Pulmonary artery endothelial cell (primary cell): ENCODE measurements at places on chromosomes 4 and X. TPM values are rescaled to one million over a fixed set of nuclear protein-coding genes. Genes with fewer than 3 reads are reported as not detected.

SPANXD gene
- total RNA-seq, result not detected in 2 replicates

PDZD4 gene
- total RNA-seq, result 0.20 and 0.25 TPM in 2 replicates

IL2 gene
- not detected in 2 replicates for total RNA-seq

NXF2B gene
- total RNA-seq, result not detected in 2 replicates

DCHS2 gene
- 0.07 TPM in 1 of 2 replicates, not detected in the other for total RNA-seq

PTCHD1 gene
- total RNA-seq, result under 0.01 TPM in 1 of 2 replicates, not detected in the other

TSPAN6 gene
- 43.8 and 60.5 TPM in 2 replicates for total RNA-seq

ASB9 gene
- 9.2 and 21.0 TPM in 2 replicates for total RNA-seq

SERPINA7 gene
- total RNA-seq, result not detected in 2 replicates

FGB gene
- total RNA-seq, result not detected in 2 replicates

SLC34A2 gene
- total RNA-seq, result not detected in 2 replicates

SLC35A2 gene
- 11.6 and 13.5 TPM in 2 replicates for total RNA-seq

FATE1 gene
- not detected in 2 replicates for total RNA-seq

BEX2 gene
- total RNA-seq, result 0.67 and 0.86 TPM in 2 replicates

WFS1 gene
- 18.9 and 21.4 TPM in 2 replicates for total RNA-seq

SPATA4 gene
- total RNA-seq, result not detected in 2 replicates

SMARCA1 gene
- 31.5 and 31.9 TPM in 2 replicates for total RNA-seq

CT47B1 gene
- not detected in 2 replicates for total RNA-seq

ODAPH gene
- total RNA-seq, result not detected in 2 replicates

SPANXC gene
- total RNA-seq, result not detected in 2 replicates

GAGE12F gene
- total RNA-seq, result not detected in 2 replicates

TFE3 gene
- 21.0 and 29.5 TPM in 2 replicates for total RNA-seq

UGT2A3 gene
- total RNA-seq, result not detected in 2 replicates

ADAMTS3 gene
- 5.2 and 5.7 TPM in 2 replicates for total RNA-seq

MBTPS2 gene
- 6.0 and 6.3 TPM in 2 replicates for total RNA-seq

ARMCX1 gene
- total RNA-seq, result 30.7 and 42.7 TPM in 2 replicates

ENAM gene
- not detected in 2 replicates for total RNA-seq

SOX3 gene
- total RNA-seq, result not detected in 2 replicates

SHROOM3 gene
- 3.3 and 8.1 TPM in 2 replicates for total RNA-seq

SH3TC1 gene
- 145 and 203 TPM in 2 replicates for total RNA-seq

IRAK1 gene
- 93.2 and 98.0 TPM in 2 replicates for total RNA-seq

VCX2 gene
- not detected in 2 replicates for total RNA-seq

UGT2A1 gene
- total RNA-seq, result 0.53 and 1.1 TPM in 2 replicates

H2BW1 gene
- total RNA-seq, result not detected in 2 replicates

COL4A6 gene
- 1.5 and 2.0 TPM in 2 replicates for total RNA-seq

TBC1D8B gene
- 4.7 and 5.3 TPM in 2 replicates for total RNA-seq

HELT gene
- not detected in 2 replicates for total RNA-seq

SPANXN4 gene
- not detected in 2 replicates for total RNA-seq

PDHA2 gene
- total RNA-seq, result not detected in 2 replicates

SSX3 gene
- not detected in 2 replicates for total RNA-seq

C4orf36 gene
- 0.40 and 0.88 TPM in 2 replicates for total RNA-seq

PIM2 gene
- 5.5 and 6.3 TPM in 2 replicates for total RNA-seq

UNC5C gene
- total RNA-seq, result 0.18 and 0.20 TPM in 2 replicates

IL9R gene
- 0.07 TPM in 1 of 2 replicates, not detected in the other for total RNA-seq

SMARCAD1 gene
- total RNA-seq, result 33.8 and 35.9 TPM in 2 replicates

UGT2B11 gene
- not detected in 2 replicates for total RNA-seq

PNMA3 gene
- under 0.01 TPM in 1 of 2 replicates, not detected in the other for total RNA-seq

TMEM187 gene
- total RNA-seq, result 2.9 and 5.3 TPM in 2 replicates

PCDH11X gene
- 0.07 TPM in 1 of 2 replicates, not detected in the other for total RNA-seq

C1QTNF7 gene
- under 0.01 TPM in 1 of 2 replicates, not detected in the other for total RNA-seq

HSFX2 gene
- total RNA-seq, result 0.21 TPM in 1 of 2 replicates, not detected in the other
